ENCODE measurements at places on chromosomes 16 and 17. TPM values are rescaled to one million over a fixed set of nuclear protein-coding genes. Genes with fewer than 3 reads are reported as not detected.

The ASGR1 gene
- 2.0 TPM for polyA plus RNA-seq

The KCNJ2 gene
- polyA plus RNA-seq, result 1.9 TPM

The NPB gene
- 0.49 TPM for polyA plus RNA-seq

The TSEN54 gene
- 25.1 TPM for polyA plus RNA-seq

The NOG gene
- polyA plus RNA-seq, result 0.06 TPM

The DPEP3 gene
- polyA plus RNA-seq, result 0.01 TPM

The CCL17 gene
- polyA plus RNA-seq, result 7.6 TPM
